ENCODE measurements at places on chromosomes 1 and 21. TPM values are rescaled to one million over a fixed set of nuclear protein-coding genes. Genes with fewer than 3 reads are reported as not detected.
A peak's percentile ranks its signal among the peaks of the same experiment; 100 is the strongest.

GRCh38 chr1:163406772-163407171 is 85.0 kb downstream of the NUF2 start:
- no peak for DNase-seq
- H3K27ac ChIP-seq: no peak overlapping the region
- 0 out of 2 replicates have a peak, but pooled peaks cover 4% of the 10 kb centered on the region for H3K27me3 ChIP-seq
- no peak overlapping the region for H3K4me3 ChIP-seq

The PRAMEF17 gene
- total RNA-seq: not detected

The OR6K3 gene
- total RNA-seq: not detected

DNA sequence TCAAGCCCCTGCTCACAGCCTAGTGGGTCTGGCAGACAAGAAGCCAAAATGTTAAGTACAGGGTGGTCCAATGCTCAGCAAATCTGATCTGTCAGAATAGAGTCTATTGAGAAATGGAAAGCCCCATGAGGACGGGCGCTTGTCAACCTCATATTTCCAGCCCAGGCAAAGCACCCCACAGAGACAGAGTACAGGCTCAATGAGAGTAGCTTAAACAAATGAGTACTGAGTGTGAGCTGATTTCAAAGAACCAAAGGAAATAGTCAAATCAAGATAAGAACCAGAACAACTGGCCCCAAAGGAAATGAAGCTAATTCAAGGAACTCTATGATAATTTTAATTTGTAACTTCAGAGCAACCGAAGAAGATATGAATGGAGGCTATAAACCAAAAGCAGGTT is 44.6 kb upstream of the SLC30A1 start:
- no peaks in the 10 kb centered on the region for H3K36me3 ChIP-seq
- no peak overlapping the region for H3K4me3 ChIP-seq
- H3K4me1 ChIP-seq: no peaks in the 10 kb centered on the region
- no peak overlapping the region for H3K27ac ChIP-seq

GRCh38 chr1:21605964-21606705 is 63.0 kb downstream of the RAP1GAP start:
- no peaks in the 10 kb centered on the region for H3K27me3 ChIP-seq
- no peak overlapping the region for H3K4me3 ChIP-seq
- DNase-seq: no peak
- no peaks in the 10 kb centered on the region for H3K36me3 ChIP-seq
- no peaks in the 10 kb centered on the region for H3K4me1 ChIP-seq

GRCh38 chr1:87140831-87141540 is 187.7 kb upstream of the LMO4 start:
- peak; percentile 47 for DNase-seq
- no peaks in the 10 kb centered on the region for H3K27me3 ChIP-seq
- no peaks in the 10 kb centered on the region for H3K36me3 ChIP-seq
- H3K4me3 ChIP-seq: no peak overlapping the region
